ENCODE measurements at places on chromosomes 7 and 10. TPM values are rescaled to one million over a fixed set of nuclear protein-coding genes. Genes with fewer than 3 reads are reported as not detected.

GRCh38 chr7:3107889-3108570 lies 64.4 kb upstream of the CARD11 start:
- no peak for DNase-seq
- no peaks in the 10 kb centered on the region for H3K4me1 ChIP-seq
- H3K27me3 ChIP-seq = no peaks in the 10 kb centered on the region

DNA sequence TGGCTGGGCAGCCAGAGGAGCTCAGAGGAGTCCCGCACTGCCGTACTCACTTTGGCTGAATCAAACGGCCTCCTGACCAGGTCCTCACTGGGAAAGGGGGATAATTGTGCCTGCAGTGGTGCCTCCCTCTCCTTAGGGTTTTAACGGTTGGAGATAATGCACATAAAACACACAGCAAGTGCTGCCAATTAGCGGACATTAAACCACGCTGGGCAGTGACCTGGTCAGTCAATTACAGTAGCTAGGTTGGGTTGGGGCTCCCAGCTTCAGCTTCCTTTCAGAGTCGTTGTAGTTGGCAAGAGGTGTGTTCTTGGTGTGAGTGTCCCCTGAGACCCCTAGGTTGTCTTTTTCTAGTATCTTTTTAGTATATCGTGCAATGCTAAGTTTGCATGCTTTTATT lies 146.6 kb downstream of the C10orf105 start:
- H3K27me3 ChIP-seq = no peaks in the 10 kb centered on the region
- no peak for DNase-seq
- H3K36me3 ChIP-seq = no peaks in the 10 kb centered on the region
- no peaks in the 10 kb centered on the region for H3K4me1 ChIP-seq
- no peak overlapping the region for H3K4me3 ChIP-seq
- no peak overlapping the region for H3K27ac ChIP-seq

Gene SHOC2
- 51.5 TPM for total RNA-seq

- H3K4me1 ChIP-seq = no peaks in the 10 kb centered on the region
- no peak overlapping the region for H3K4me3 ChIP-seq
- no peak overlapping the region for H3K27ac ChIP-seq
- no peak for DNase-seq
Measured at GRCh38 chr7:27386581-27386980, 144.0 kb downstream of the EVX1 start.

Gene ANKRD61
- 0.42 TPM for total RNA-seq

- H3K4me3 ChIP-seq = no peak overlapping the region
- H3K27me3 ChIP-seq = no peaks in the 10 kb centered on the region
- DNase-seq = no peak
- H3K4me1 ChIP-seq = no peaks in the 10 kb centered on the region
- H3K36me3 ChIP-seq = no peaks in the 10 kb centered on the region
Measured at GRCh38 chr7:79782906-79783305, 329.4 kb upstream of the MAGI2 start.

DNA sequence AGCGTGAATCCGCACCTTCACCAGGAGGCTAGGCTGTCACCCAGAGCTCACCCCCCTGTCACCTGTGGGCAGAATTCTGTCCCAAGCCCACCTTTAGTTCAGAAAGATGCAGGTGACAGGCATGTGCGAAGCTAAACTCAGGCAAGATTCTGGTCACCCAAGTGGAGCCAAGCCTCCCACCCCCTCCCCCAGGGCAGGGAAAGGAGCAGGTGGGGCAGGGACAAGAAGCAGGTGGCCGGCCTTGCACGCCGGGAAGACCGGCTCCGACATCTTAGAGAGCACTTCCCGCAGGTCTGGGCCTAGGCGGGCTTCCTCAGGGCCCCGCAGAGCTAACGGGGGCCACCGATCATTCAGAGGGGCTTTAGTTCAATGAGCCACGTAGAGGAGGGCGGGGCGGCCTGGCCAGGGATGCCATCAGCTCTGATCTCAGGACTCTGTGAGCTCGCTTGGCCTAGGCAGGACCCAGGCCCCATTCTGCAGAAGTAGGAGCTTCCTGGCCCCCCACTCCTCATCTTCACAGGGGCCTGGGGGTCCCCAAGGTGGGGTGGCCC lies 19.9 kb downstream of the UNCX start:
- H3K27ac ChIP-seq = no peak overlapping the region
- no peaks in the 10 kb centered on the region for H3K4me1 ChIP-seq
- H3K4me3 ChIP-seq = no peak overlapping the region
- H3K27me3 ChIP-seq = peaks cover 90% of the 10 kb centered on the region
- DNase-seq = no peak

DNA sequence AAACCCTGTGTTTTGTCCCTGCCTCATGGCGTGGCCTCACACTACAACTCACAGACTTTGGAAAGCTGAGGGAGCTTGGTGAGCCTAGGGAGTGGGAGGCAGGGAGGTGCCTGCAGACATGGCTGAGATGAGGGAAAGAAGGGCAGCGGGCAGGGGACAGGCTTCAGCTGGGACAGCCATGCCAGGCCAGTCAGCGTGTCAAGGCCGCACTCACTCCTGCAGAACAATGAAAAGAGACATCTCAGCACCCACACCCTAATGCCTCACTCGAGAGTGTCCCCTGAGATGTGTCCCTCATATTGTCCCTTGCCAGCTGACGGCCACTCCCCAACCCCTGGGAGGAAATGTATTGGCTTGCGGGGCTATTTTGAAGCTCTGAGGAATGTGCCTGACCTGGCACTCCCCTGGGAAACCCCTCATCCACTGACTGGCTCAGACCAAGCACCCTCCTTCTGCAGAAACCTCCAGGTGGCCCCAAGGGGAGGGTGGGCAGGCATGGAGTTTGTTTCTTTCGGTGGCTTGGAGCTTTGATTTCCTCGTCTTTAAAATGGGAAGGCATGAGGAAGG lies 31.6 kb downstream of the SH3PXD2A start:
- no peak for DNase-seq
- H3K27ac ChIP-seq = no peak overlapping the region
- H3K27me3 ChIP-seq = peaks cover 7% of the 10 kb centered on the region

GRCh38 chr7:108109221-108109908 lies 20.8 kb downstream of the LAMB4 start:
- H3K4me1 ChIP-seq = peaks cover 2% of the 10 kb centered on the region
- no peaks in the 10 kb centered on the region for H3K27me3 ChIP-seq
- DNase-seq = no peak
- no peak overlapping the region for H3K4me3 ChIP-seq

- H3K4me1 ChIP-seq = no peaks in the 10 kb centered on the region
- no peaks in the 10 kb centered on the region for H3K36me3 ChIP-seq
- H3K4me3 ChIP-seq = no peak overlapping the region
Measured at GRCh38 chr7:85261336-85261735, 74.5 kb upstream of the SEMA3D start.

DNA sequence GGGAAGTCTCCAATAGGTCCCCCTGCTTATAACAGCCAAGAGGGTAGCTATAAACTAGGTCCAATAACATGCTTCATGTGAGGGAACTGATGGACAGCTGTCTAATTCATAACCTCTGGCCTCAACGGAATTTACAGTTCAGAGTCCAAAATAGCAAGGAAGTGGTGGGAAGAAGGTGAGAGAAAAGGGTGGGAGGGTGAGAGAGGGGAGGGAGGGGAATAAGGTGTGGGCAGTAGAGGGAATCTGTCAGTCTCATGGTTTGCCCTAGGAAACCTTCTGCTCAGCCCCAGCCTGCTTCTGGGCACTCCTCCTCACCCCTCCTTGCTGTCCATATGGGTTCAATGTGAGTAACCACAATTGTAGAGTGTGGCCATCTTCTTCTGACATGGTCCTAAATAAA lies 133.4 kb upstream of the ADO start:
- no peaks in the 10 kb centered on the region for H3K4me1 ChIP-seq
- H3K27me3 ChIP-seq = no peaks in the 10 kb centered on the region
- no peaks in the 10 kb centered on the region for H3K36me3 ChIP-seq
- H3K4me3 ChIP-seq = no peak overlapping the region

Gene NT5C3A
- total RNA-seq = 31.1 TPM

DNA sequence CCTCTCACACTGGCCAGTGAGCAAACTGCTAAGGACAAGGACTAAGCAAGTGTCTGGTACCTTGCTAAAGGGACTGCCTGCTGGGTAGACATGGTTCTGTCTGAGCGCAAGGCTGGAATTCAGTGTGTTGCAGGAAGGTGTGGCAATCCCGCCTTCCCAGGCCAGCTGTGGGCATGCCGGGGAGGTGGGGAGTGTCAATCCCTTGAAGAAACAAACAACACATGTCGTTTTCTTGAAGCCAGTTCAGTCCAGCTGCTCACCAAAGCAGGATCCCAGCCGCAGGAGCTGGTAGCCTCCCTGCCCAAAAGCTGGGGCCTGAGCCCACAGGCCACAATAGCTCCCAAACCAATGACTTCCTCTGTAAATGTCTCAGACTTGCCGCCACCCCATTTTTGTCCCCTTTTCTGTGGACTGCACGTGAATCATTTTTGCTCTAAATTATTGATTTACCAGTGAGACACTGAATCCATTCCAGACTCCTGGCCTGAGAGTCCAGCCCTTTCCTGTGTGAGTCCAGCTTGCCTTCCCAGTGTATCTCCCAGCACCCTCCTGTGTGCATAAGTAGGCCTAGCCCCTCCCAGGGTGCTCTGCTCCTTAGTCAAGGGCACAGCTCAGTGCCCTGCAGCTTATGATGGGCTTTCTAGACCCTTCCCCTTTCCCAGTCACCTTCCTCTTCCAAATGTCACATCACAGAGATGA lies 166.8 kb downstream of the RGS10 start:
- no peak overlapping the region for H3K4me3 ChIP-seq
- DNase-seq = peak; percentile 29
- peaks cover 6% of the 10 kb centered on the region for H3K36me3 ChIP-seq
- no peaks in the 10 kb centered on the region for H3K27me3 ChIP-seq
- peaks cover 25% of the 10 kb centered on the region for H3K4me1 ChIP-seq
- no peak overlapping the region for H3K27ac ChIP-seq

Gene PPP1R3C
- 7.8 TPM for total RNA-seq

GRCh38 chr7:99949645-99950228 lies 20.3 kb upstream of the GJC3 start:
- H3K36me3 ChIP-seq = no peaks in the 10 kb centered on the region
- DNase-seq = no peak
- H3K4me3 ChIP-seq = no peak overlapping the region
- H3K27me3 ChIP-seq = peaks cover 4% of the 10 kb centered on the region

Gene FGL2
- total RNA-seq = not detected

DNA sequence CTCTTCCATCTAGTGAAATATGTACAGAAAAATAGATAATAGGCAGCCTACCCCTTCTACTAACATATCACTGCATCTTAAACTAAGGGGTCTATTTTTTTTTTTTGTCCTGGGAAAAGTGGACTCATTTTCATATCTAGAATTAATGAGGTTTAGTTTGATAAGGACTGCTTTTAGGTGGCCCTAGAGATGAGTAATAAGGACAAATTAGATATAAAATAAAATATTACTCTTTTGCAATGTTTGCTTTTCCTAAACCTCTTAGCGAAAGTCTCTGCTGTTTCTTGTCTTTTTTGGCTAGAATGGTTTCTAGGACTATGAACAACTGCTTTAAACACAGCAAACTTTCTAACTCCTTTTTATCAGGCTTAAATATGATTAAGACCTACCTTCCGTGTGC lies 83.7 kb downstream of the CACNB2 start:
- no peaks in the 10 kb centered on the region for H3K27me3 ChIP-seq
- DNase-seq = no peak
- no peaks in the 10 kb centered on the region for H3K4me1 ChIP-seq
- H3K36me3 ChIP-seq = no peaks in the 10 kb centered on the region

GRCh38 chr7:5396999-5397663 lies 26.5 kb downstream of the TNRC18 start:
- no peak for DNase-seq
- H3K4me3 ChIP-seq = no peak overlapping the region
- H3K27me3 ChIP-seq = no peaks in the 10 kb centered on the region
- no peak overlapping the region for H3K27ac ChIP-seq

DNA sequence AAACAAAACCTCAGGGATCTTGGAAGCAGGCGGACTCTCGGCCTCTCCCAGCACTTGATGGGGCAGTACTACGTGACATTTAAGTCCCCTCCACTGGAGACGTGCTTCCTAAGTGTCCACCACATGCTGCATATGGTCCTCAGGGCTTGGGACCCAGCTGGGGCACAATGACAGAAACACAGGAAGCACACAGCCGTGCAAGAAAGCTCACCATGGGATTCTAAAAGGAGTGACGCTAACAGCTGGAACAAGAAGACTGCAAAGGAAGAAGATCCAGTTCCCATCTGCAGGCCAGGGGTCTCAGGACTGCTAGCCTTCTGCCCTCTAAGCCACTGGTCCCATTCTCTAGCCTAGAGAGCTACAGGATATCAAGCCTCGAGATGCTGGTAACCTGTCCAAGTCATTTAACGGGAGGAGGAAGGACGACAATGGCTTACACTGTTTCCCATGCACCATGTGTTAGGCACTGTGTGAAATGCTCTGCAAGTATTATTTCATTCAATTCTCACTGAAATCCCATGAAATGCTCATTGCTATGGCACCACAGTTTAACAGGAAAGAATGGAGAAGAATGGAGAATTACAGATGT lies 61.1 kb downstream of the KCNMA1 start:
- H3K27me3 ChIP-seq = no peaks in the 10 kb centered on the region
- no peak overlapping the region for H3K4me3 ChIP-seq
- peaks cover 11% of the 10 kb centered on the region for H3K4me1 ChIP-seq
- no peaks in the 10 kb centered on the region for H3K36me3 ChIP-seq

GRCh38 chr10:71462062-71462935 lies 65.6 kb downstream of the CDH23 start:
- no peaks in the 10 kb centered on the region for H3K36me3 ChIP-seq
- H3K4me1 ChIP-seq = no peaks in the 10 kb centered on the region
- no peak overlapping the region for H3K4me3 ChIP-seq
- no peak for DNase-seq
- H3K27ac ChIP-seq = no peak overlapping the region
- 0 out of 2 replicates have a peak, but pooled peaks cover 6% of the 10 kb centered on the region for H3K27me3 ChIP-seq

GRCh38 chr7:148944935-148945934 lies 61.1 kb upstream of the EZH2 start:
- no peaks in the 10 kb centered on the region for H3K4me1 ChIP-seq
- no peaks in the 10 kb centered on the region for H3K27me3 ChIP-seq
- DNase-seq = no peak
- no peak overlapping the region for H3K4me3 ChIP-seq
- no peaks in the 10 kb centered on the region for H3K36me3 ChIP-seq

DNA sequence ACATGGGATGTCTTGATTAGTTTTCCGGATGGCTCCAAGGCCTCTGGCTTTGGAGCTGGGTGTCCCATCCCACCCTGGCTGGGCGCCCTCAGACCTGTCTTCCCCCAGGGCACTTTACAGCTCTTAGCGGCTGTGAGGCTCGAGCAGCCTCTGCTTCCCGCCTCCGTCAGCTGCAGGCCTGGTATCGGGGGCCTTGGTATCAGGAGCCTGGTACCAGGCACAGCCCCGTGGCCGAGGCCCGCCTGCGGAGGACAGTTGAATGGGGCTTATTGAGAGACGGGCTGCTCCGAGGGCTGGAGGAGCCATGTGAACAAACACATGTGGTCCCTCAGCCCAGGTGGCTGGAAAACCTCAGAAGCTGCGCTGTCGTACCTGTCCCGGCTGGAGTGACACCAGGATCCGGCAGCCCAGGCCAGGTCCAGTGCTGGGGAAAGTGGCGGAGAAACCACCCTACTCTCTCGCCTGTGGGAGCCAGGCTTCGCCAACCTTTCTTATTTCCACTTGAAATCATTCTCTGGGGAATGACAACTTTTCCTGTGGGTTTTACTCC lies 23.9 kb upstream of the AP5Z1 start:
- DNase-seq = no peak
- H3K4me1 ChIP-seq = peaks cover 5% of the 10 kb centered on the region
- H3K27ac ChIP-seq = no peak overlapping the region
- H3K4me3 ChIP-seq = no peak overlapping the region
- H3K27me3 ChIP-seq = no peaks in the 10 kb centered on the region

Data from SJSA1 (cell line).